ENCODE measurements at places on chromosomes 2 and 18. TPM values are rescaled to one million over a fixed set of nuclear protein-coding genes. Genes with fewer than 3 reads are reported as not detected.

CYP1B1 gene
- 0.65 TPM for polyA plus RNA-seq

ACVR1C gene
- polyA plus RNA-seq: 0.01 TPM

DYTN gene
- polyA plus RNA-seq: not detected

POTEC gene
- not detected for polyA plus RNA-seq

ARHGAP25 gene
- 0.29 TPM for polyA plus RNA-seq

PAX8 gene
- polyA plus RNA-seq: 1.1 TPM

CD302 gene
- 3.0 TPM for polyA plus RNA-seq

DNA sequence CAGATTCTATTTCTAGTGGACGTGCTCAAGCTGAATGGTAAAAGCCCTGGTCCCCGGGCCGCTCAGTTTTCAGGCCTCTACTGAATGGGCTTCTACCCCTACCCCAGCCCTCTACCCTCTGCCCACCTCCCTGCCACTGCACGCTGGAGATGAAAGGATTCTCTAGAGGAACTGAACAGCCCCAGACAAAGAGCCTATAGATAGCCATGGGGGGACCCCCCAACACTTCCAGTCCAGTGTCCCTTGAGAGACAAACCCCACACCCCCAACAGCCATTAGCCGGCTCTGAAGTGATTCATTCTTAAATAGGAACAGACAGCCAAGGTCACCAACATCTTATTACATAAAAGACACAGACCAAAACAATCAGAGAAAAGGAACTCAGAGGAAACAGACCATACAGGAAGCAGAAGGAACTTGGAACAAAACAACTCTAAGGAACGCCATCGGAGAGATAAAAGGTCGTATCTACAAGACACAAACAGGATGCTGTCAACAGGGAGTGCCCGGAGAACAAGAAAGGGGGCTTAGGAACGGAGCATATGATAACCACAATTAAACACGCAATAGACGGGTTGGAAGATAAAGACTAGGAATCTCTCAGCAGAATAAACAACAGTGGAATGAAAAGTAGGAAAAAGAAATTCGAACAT lies 23.5 kb downstream of the TMEM37 start:
- H3K27ac ChIP-seq: no peak overlapping the region
- no peak overlapping the region for H3K4me3 ChIP-seq
- no peaks in the 10 kb centered on the region for H3K4me1 ChIP-seq
- no peak for DNase-seq

- no peak overlapping the region for H3K27ac ChIP-seq
- H3K36me3 ChIP-seq: no peaks in the 10 kb centered on the region
- no peak overlapping the region for H3K4me3 ChIP-seq
- no peak for DNase-seq
- H3K27me3 ChIP-seq: no peaks in the 10 kb centered on the region
These were observed 6.1 kb downstream of the SP100 start for GRCh38 chr2:230422149-230422548.

DNA sequence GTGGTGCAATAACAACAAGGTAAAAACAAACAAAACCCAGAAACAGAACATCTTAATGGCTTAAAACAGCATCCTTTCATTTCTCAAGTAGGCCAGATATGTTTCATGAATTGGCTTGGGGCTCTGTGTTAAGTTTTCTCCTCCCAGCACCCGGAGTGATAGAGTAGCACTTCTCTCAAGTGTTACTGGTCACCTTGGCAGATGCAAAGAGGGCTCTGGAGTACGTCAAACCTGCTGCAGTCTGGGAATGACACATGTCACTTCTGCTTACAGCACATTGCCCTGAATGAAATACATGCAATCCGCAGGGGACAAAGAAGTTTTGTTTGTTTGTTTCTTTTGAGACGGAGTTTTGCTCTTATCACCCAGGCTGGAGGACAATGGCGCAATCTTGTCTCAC lies 639.3 kb downstream of the CNTNAP5 start:
- H3K4me1 ChIP-seq: peaks cover 6% of the 10 kb centered on the region
- H3K36me3 ChIP-seq: no peaks in the 10 kb centered on the region
- no peak overlapping the region for H3K27ac ChIP-seq

GRCh38 chr2:126222278-126222677 lies 433.7 kb upstream of the GYPC start:
- no peak overlapping the region for H3K4me3 ChIP-seq
- no peaks in the 10 kb centered on the region for H3K27me3 ChIP-seq
- no peak for DNase-seq
- H3K4me1 ChIP-seq: no peaks in the 10 kb centered on the region

DNA sequence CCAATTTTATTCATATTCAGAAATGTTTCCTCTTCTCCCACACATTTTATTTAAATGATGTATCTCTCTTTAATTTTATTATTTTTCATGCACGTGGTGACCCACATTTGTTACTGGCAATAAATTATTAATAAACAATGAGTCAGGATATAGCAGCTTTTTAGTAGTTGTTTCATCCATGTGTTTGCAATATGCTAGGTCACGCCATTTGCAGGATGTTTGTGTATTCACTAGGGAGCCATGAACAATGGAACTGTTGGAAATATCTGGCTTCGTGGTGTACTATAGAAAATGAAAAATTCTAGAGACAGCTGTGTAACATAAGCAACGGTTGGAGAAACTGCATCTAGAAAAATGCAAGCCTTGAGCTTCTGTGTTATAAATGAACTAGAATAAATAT lies 176.0 kb upstream of the COL3A1 start:
- no peak overlapping the region for H3K4me3 ChIP-seq
- no peaks in the 10 kb centered on the region for H3K36me3 ChIP-seq
- DNase-seq: peak; percentile 80

- H3K27ac ChIP-seq: no peak overlapping the region
- no peak overlapping the region for H3K4me3 ChIP-seq
- H3K4me1 ChIP-seq: peaks cover 14% of the 10 kb centered on the region
- peaks cover 18% of the 10 kb centered on the region for H3K27me3 ChIP-seq
- H3K36me3 ChIP-seq: no peaks in the 10 kb centered on the region
These were observed 74.6 kb downstream of the SLC4A3 start for GRCh38 chr2:219701847-219702634.

DNA sequence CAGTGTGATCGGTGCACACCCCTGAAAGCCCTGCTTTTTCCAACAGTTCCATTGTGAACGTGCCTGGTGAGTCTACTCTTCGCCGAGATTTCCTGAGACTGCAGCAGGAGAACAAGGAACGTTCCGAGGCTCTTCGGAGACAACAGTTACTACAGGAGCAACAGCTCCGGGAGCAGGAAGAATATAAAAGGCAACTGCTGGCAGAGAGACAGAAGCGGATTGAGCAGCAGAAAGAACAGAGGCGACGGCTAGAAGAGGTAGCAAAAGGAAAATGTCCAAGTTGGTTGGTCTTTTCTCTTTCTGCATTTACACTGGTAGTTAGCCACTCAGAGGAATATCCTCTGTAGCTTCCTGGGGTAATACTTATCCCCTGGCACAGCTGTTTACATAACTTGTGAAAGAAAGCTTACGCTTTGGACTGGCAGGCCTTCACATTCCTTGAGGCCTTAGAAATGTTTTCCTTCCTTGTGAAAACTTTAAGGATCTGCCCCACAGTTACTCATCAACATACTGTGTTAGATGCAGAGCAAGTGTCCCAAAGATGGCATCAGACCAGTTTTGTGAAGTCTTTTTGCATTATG lies 146.6 kb downstream of the MAP4K4 start:
- peak; percentile 75 for DNase-seq
- H3K27me3 ChIP-seq: no peaks in the 10 kb centered on the region
- H3K36me3 ChIP-seq: peaks cover 34% of the 10 kb centered on the region
- peaks cover 18% of the 10 kb centered on the region for H3K4me1 ChIP-seq
- H3K27ac ChIP-seq: no peak overlapping the region

DNA sequence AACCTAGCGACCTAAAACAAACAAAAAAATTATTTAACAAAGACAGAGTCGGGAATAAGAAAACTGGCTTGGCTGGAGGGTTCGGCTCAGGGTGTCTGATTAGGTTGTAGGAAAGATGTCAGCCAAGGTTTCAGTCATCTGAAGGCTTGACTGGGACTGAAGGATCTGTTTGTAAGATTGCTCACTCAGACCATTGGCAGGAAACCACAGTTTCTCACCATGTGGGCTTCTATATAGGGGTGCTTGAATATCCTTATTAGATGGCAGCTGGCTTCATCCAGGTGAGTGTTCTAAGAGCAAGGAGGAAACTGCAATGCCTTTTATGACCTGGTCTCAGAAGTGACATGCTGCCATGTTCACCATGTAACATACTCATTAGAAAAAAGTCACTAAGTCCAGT lies 999 bp upstream of the IL36B start:
- H3K27me3 ChIP-seq: no peaks in the 10 kb centered on the region
- no peak overlapping the region for H3K27ac ChIP-seq
- no peaks in the 10 kb centered on the region for H3K36me3 ChIP-seq
- no peak for DNase-seq
- no peak overlapping the region for H3K4me3 ChIP-seq

DNA sequence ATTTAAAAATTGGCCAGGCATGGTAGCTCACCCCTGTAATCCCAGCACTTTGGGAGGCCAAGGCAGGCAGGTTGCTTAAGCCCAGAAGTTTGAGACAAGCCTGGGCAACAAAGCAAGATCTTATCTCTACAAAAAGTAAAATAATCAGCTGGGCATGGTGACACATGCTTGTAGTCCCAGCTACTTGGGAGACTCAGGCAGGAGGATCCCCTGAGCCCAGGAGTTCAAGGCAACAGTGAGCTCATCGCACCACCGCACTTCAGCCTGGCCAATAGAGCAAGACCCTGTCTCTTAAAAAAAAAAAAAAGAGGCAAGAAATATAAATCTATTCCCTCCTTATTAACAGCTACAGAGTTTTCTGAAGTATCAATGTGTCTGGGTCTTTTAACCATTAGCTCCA lies 51.9 kb downstream of the ESCO1 start:
- no peak for DNase-seq
- H3K27me3 ChIP-seq: no peaks in the 10 kb centered on the region
- peaks cover 18% of the 10 kb centered on the region for H3K36me3 ChIP-seq

DNA sequence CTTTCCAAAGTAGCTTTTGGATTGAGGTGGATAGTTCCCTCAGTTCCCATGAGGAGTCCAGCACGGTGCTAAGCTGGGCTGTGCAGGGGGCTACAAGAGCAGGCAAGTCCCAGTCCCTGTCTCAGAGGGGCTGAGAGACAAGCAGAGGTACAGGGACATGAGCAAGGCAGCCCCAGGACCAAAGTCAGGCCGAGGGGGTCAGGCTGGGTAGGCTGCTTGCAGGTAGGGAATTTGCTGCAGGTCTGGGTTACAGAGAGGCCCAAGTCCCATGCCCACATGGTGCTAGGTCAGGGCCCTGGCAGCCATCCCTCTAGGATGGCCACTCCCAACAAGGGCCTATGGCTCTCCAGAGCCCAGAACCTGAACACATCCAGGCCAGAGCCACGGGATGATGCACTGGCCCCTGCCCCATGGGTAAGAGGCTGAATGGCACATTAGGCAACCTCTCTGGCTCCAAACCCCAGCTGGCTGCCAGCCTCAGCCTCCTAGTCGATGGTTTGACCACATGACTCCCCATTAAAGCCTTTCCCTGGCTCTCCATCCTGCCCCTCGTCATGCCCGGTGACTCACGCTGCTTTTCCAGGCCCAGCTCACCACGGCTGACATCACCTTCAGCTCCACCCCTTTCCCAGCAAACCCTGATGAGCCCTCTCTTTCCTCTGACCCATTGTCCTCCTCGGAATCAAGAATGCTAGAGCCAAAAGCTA lies 83.7 kb downstream of the SDC1 start:
- H3K27ac ChIP-seq: peak overlapping the region; percentile 35
- peaks cover 9% of the 10 kb centered on the region for H3K4me1 ChIP-seq
- DNase-seq: peak; percentile 96
- H3K4me3 ChIP-seq: no peak overlapping the region
- H3K36me3 ChIP-seq: no peaks in the 10 kb centered on the region
- H3K27me3 ChIP-seq: no peaks in the 10 kb centered on the region

DNA sequence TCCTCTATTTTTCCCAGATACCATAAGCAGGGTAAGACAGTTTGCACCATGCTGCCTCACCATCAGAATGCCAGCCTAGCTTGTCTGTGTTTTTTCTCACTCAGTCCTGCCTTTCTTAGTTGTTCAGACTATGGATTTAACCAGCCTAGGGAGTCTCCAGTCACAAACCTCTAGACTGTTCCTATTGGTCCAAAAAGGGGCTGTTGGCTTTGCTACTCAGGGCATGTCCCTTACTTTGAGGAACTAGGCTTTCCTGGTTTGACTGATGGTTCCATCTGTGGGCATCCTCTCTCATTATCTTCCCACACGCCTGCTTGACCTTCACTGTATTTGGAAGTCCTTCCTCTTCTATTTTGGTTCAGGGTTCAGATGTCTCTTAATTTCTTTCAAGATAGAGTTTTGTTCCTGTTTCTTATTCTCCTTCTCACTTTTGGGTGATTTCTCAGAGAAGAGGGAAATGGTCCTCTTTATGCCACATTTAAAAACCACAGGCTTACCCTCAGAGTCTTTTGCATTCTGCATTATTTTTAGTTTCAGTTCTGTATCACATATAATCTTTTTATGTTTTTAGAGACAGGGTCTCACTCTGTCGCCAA lies 31.3 kb upstream of the TMEM131 start:
- no peak overlapping the region for H3K4me3 ChIP-seq
- H3K27me3 ChIP-seq: peaks cover 2% of the 10 kb centered on the region
- DNase-seq: no peak
- H3K36me3 ChIP-seq: no peaks in the 10 kb centered on the region
- no peak overlapping the region for H3K27ac ChIP-seq

DNA sequence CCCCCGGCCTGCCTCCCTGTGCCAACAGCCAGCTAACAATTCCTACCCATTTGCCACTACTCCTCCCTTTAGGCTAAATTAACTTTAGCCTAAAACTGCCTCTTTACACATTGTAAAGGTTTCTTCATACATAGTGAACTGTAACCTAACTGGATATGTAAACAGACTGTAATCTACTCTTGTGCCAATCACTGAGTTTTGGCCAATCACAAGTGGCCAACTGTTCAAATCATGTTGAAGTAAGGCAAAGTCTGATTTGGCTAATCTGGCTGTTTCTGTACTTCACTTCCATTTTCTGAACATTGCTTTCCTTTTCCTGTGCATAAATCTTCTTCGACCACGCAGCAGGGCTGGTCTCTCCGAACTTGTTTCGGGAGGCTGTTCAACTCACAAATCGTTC lies 103.6 kb upstream of the LYPD6 start:
- H3K27me3 ChIP-seq: no peaks in the 10 kb centered on the region
- no peak for DNase-seq
- H3K36me3 ChIP-seq: no peaks in the 10 kb centered on the region

DNA sequence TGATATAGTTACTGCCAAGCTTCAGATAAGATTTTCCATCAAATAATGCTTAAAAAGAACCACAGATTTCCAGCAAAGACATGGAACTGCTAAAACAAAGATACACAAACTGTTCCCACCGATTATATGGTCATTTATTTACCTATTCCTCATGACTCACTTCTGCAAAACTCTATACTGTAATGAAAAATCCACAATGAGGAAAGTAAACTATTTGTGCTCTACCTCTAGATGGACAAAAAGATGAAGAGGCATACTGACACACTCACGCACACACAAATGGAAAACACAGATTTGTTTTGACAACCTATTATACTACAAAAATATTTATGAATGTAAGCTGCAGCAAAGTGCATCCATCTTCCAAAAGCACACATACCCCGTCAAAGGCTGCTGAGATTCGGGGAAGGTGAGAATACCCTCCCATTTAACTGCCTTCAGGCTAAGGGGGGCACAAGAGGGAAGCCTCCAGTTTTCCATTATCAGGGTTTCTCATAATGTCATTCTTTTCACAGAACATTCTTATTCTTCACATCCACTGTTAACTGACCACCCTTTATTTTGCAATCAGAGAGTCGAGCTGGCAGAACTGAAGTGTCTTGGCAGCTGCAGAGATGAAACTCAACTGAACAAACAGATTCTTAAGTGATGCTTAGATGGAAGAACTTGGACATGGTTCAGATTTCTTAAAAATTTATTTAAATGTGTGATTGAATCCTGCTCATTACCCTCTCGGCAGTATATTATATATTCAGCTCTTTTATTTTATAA lies 115.9 kb upstream of the TANK start:
- peak overlapping the region; percentile 90 for H3K27ac ChIP-seq
- peaks cover 16% of the 10 kb centered on the region for H3K4me1 ChIP-seq
- peak; percentile 73 for DNase-seq
- no peaks in the 10 kb centered on the region for H3K36me3 ChIP-seq
- H3K27me3 ChIP-seq: no peaks in the 10 kb centered on the region

Data from IMR-90 (cell line).